Large intestine (tissue), 12 donors: ENCODE measurements at places on chromosomes 11 and 22. TPM values are rescaled to one million over a fixed set of nuclear protein-coding genes. Genes with fewer than 3 reads are reported as not detected.

The RIC8A gene
- polyA plus RNA-seq: 64.2 TPM

The SYTL2 gene
- 40.9 TPM for polyA plus RNA-seq

The TSPAN32 gene
- 77.1 TPM for polyA plus RNA-seq

GRCh38 chr11:47946682-47947559 lies 33.4 kb upstream of the PTPRJ start:
- peak; percentile 48 for DNase-seq
- no peak overlapping the region for H3K27ac ChIP-seq
- H3K27me3 ChIP-seq: no peaks in the 10 kb centered on the region
- peaks cover 2% of the 10 kb centered on the region for H3K4me1 ChIP-seq

- no peaks in the 10 kb centered on the region for H3K27me3 ChIP-seq
- no peak for DNase-seq
- H3K27ac ChIP-seq: no peak overlapping the region
- no peaks in the 10 kb centered on the region for H3K36me3 ChIP-seq
- no peak overlapping the region for H3K4me3 ChIP-seq
Measured at GRCh38 chr11:20070459-20070858, 89.8 kb downstream of the DBX1 start.

GRCh38 chr22:49958366-49958921 lies 2.1 kb upstream of the PIM3 start:
- peaks cover 13% of the 10 kb centered on the region for H3K36me3 ChIP-seq
- DNase-seq: no peak
- peak overlapping the region; percentile 83 for H3K27ac ChIP-seq
- no peak overlapping the region for H3K4me3 ChIP-seq
- H3K4me1 ChIP-seq: peaks cover 56% of the 10 kb centered on the region
